Nephron progenitor cell (in vitro differentiated cells): ENCODE measurements at places on chromosomes 11 and 22.

DNA sequence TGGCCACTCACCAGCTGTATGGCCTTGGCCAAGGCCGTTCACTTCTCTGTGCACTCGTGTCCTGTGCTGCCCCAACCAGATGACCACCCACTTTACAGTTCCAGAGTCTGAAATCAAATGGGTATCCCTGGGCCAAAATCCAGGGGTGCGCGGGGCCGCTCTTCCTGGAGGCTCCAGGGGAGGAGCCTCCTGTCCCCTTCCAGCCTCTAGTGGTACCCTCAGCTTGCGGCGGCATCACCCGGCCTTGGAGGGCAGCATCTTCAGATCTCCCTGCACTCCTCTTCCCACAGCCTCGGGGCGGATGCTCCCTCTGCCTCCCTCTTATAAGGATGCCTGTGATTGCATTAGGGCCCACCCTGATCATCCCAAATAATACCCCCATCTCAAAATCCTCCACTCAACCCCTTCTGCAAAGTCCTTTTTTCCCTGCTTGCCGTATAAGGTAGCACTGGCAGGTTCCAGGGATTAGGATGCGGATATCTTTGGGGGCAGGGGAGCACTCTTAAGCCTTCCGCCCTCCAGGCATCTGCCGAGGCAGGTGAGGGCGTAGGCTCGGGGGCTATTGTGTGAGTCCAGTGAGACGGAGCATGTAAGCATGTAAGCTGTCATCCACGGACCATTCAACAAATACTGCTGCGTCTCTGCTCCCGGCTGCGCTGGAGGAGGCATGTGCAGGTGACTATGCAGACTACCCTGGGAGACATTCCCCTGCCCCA lies 24.4 kb upstream of the SHISAL1 start:
- no peak for DNase-seq

- DNase-seq = no peak
Measured at GRCh38 chr22:43128116-43128515, 15.1 kb downstream of the MCAT start.

- DNase-seq = no peak
Measured at GRCh38 chr11:33035011-33035410, 4.4 kb upstream of the TCP11L1 start.

DNA sequence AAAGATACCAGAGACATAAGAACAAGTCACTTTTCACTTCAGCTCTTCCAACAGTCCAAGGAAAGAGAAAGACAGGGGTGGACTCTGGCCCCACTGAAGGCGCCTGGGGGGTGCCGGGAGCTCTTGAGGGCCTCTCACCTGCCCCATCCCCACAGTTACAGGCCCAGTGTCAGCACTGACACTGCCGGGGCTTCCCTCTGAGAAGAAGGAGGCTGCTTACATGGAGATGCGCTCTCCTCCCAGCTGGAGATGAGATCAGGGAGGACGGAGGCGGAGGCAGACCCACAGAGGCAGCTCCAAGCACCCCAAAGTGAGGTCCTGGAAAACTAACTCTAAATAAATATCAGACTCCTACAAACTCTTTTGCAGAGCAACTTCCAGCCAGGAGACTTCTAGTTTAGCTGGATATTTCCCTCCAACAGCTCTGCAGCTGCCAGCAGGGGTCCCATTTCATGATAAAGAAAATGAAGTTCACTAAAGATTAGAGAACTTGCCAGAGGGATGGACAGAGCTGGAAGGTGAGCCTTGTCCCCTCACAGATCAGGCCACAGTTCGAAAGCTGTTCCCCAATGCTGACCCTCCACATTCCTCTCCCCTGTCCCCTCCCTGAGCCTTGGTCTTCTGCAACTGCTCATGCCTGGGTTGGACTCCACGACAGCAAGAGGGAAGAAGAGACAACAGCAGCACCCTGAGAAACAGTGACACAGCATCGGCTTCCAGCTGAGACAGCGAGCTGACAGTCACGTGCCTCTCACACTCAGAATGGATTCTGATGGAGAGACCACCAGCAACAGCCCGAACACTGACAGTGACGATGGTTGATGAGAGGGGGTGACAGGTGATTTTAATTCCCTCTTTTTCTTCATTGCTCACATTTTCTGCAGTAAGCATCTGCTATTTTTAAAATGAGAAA lies 5.8 kb downstream of the CARS1 start:
- DNase-seq = no peak
